Kasumi-1 (cell line): ENCODE measurements at places on chromosomes 3 and 15.

DNA sequence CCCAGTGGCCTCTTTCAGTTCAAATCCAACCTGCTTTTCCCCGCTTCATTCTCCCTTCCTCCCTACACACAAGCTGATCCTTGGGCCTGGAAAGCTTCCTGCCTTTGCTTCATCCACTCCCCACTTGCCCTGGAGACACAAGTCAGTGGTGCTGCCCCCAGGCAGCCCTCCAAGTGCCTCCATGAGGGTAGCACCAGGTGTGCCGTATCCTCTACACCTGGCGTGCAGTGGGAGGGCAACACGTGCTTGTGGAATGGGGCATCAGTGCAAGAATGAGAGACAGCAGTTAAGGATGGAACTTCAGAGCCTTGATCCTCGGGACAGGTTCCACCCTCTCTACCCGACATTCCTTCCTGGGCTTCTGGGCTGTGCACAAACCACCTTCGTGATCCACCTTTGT is 3.8 kb downstream of the ANPEP start:
- DNase-seq = no peak

- no peak for DNase-seq
Measured at GRCh38 chr3:108202834-108203233, 19.4 kb downstream of the IFT57 start.

DNA sequence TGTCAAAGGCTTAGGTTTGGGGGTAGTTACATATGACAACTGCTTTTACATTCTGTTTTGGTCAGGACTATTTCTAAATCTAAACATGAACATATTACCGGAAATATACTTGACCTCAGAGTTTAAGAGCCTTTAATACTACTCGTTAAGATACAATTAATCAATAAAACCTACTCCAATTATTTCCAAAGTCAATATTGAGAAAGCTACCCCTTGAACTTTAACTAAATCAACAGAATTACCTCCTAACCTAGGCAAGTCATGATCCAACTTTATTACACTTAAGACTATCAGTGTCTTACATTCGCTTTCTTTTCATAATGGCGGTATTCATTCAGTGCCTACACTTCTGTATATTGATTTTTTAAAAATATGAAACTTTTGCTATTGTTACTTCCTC is 107.7 kb downstream of the RAP2B start:
- no peak for DNase-seq

DNA sequence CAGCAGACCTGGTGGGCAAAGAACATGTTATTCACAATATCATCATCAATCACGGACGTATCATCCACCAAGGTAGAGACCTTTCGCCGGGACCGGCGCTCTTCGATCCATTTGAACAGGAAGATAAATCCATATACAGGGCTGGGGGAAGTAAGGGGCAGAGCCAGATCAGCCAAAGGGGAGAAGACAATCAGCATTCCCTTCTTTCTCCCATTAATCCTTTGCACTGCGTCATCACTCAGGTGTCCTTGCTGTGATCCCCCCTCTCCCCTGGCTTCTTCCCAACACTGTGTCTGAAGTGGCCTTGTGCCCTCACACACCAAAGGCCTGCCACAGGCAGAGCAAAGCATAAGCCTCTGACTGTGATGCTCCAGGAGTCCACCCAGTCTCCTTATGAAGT is 36.4 kb downstream of the SEMA3G start:
- no peak for DNase-seq

GRCh38 chr3:112086875-112087524 is 811 bp downstream of the C3orf52 start:
- DNase-seq = no peak

GRCh38 chr3:117524890-117525289 is 815.3 kb downstream of the TUSC7 start:
- DNase-seq = no peak

DNA sequence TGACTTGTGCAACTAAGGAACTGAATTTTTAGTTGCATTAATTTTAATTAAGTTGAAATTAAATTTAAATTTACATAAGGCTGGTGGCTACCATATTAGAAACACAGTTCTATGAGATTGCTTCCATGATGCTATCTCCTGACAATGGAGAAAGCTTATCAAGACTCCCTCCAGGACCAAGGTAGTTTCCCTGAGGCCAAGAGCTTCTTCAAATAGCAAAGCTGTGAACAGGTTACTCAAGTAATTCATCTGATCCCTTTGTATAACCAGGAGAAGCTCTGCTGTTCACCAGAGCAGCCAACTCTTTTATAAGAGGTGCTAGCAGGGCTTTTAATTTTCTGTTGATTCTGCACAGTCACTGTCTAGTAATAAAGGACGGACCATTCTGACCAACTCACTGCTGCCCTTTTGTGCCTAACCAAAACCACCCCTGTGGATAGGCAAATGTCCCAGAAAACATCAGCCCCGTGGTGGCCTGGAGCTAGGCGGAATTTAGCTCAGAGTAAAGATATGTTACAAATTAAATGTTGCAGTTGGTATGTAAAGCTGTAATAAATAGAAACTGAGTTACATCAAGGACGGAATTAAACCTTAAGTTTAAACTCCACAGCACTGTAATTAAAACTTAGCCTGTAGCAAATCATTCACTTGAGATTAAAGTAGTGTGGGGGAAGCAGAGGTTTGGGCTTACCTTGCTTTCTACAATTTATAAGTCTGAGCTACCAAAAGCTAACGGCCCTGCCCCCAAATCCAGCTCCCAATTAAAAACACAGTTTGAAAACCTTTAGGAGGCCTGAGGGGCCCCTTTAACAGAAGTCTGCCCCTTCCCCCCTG is 55.6 kb upstream of the LRTM1 start:
- no peak for DNase-seq

DNA sequence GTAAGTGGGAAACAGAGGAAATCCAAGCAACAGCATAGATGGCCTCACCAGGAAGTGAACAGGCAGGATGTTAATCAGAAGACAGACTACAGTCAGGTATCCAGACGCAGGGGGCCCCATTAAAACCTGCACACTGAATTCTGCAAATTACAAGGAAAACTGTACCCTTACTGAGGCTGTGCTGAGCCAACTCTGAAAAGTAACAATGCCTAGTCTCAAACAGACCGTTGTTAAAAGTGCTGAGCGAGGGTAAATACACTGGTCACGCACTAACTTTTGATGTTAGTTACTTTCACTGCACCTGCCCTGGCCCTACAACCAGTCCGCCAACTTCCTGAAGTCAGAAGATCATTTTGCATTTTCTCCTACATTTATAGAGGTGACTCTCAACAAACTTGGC is 1.0 kb downstream of the TAMM41 start:
- peak; percentile 14 for DNase-seq

- DNase-seq = no peak
Measured at GRCh38 chr3:74039105-74039504, 414.4 kb upstream of the PDZRN3 start.

DNA sequence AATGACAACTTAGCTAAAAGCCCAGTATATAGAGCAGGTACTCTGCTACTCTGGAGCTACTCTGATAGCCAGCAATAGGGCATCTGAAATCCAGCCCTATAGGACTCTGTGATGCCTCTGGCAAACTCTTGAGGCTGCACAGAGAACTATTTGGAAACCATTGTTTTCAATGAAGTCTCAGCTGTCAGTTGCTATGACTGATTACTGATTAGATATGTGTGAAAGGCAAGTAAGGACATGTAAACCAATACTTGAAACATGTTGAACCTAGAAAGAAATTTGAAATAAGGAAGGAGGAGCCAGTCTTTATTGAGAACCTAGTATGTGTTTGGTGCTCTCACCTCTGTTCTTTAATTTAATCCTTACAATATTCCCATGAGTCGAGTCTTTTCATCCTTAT is 40.2 kb upstream of the CRTC3 start:
- DNase-seq = no peak

DNA sequence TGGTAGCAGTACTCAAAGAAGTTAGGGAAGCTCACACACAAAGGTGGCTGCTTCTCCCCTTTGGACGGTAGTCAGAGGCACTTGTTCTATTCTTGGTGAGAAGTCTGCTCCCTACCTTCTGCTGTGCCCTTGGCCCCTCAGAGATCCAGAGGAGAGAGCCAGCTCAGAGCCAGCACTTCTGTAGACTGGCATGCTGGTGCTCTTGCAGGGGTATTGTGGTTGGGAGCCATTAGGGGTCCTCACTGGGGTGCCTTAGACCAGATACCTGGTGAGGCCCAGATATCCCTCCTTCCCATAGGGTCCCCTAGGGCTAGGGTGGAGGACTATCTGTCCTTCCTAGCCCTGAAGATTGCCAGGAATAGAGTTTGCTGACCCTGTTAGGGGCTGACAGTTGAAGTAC is 140.6 kb downstream of the EEFSEC start:
- DNase-seq = no peak

DNA sequence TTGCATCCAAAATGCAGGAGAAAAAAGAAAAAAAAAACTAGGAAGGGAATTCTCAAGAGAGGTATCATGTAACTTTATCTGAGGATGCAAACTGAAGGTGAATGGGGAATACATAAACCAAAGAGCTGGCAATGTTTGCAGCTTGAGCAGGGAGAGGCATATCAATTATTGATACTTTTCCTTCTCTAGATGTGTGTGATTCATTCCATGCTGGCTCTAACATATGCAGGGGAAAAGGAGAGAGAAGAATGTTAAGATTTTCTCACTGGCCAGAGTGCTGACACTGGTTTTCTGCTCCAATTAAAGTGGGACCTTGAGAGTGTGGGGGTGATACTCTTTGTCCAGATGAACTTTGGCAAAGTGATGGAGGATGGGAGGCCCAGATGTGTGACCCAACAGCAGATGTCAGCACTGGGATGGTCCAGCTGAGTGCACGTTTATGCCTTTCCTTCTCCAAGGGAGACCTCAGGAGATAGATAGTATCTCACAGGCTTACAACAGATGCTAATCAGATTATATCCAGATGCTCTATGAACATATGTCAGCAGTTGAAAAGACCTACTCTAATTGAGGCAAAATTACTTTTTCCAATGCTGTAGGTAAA is 50.0 kb upstream of the PSMD6 start:
- no peak for DNase-seq

GRCh38 chr3:71500696-71501095 is 82.8 kb downstream of the FOXP1 start:
- no peak for DNase-seq

DNA sequence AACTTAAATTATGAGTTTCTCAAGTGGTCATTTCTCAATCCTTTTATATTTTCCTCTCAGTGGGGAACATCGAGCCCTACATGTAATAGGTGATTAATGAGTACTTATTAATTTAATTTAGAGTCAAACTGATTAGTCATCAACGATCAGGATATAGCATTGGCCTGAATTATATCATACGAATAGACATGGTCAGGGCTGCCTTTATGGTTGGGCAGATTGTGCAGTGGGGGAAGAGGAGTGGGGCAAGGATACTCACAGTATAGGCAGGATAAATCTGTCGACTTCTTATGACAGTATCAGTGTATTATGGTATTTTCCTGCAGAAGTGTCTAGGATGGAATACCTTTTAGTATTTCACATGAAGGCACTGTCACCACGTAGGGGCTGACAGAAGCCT is 27.0 kb downstream of the C2CD4A start:
- DNase-seq = no peak

- DNase-seq = no peak
Measured at GRCh38 chr3:12454816-12455121, 29.5 kb upstream of the TSEN2 start.

DNA sequence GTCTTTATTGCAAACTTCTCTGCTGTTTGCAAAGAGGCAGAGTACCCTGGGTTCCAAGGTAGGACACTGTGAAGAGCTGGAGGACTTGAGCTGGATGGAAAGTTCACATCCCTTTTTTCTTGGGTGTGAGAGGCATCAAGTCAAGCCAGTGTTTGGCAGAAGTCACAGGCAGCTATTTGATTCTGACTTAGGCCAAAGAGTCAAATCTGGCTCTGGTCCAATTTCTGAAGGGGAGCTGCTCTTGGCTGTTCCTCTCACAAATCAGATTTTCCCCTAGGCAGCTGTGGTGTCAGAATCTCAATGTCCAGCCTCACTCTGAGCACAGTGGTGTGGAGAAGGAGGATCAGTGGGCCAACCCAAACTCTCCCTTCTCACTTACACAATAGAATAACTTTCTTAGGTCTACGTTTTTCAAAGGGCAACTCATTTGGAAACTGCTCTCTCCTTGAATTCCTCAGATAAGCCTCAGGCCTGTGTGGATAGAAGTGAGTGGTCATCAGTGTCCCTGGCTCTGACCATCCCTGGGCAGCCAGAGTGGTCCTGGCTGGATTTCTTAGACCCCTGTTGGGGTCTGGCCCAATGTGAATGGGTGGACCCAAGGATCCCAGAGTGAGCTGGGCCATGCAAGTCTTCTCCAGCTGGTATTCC is 18.2 kb upstream of the AMOTL2 start:
- no peak for DNase-seq

- DNase-seq = peak; percentile 91
Measured at GRCh38 chr3:61561374-61562041, at the start of gene PTPRG. TSS of gene PTPRG (plus strand) at chr3:61561571. CDS start at chr3:61562288, 717 bp downstream.

- peak; percentile 17 for DNase-seq
Measured at GRCh38 chr15:98581715-98582114, 66.6 kb upstream of the IGF1R start.

- DNase-seq = no peak
Measured at GRCh38 chr3:98612587-98612986, 19.2 kb upstream of the CPOX start.

DNA sequence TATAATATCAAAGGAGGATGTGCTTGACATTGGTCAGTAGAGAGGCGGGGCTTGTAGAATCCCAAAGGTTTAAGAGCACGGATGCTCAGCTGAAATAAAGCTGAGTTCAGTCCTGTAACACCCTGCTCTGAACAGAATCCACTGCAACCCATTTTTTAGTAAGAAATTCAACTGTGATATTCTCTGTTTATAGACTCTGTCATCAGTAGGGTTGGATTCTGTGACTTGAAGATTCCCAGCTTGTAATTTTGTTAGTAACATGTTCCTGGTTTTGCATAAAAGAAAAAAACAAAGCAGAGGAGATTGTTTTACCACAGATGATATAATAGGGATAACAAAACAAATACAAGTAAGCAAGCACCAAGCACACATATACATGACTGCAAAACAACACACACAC is 324.6 kb upstream of the NR2F2 start:
- no peak for DNase-seq

- DNase-seq = no peak
Measured at GRCh38 chr3:15345608-15346137, 13.3 kb upstream of the SH3BP5 start.

DNA sequence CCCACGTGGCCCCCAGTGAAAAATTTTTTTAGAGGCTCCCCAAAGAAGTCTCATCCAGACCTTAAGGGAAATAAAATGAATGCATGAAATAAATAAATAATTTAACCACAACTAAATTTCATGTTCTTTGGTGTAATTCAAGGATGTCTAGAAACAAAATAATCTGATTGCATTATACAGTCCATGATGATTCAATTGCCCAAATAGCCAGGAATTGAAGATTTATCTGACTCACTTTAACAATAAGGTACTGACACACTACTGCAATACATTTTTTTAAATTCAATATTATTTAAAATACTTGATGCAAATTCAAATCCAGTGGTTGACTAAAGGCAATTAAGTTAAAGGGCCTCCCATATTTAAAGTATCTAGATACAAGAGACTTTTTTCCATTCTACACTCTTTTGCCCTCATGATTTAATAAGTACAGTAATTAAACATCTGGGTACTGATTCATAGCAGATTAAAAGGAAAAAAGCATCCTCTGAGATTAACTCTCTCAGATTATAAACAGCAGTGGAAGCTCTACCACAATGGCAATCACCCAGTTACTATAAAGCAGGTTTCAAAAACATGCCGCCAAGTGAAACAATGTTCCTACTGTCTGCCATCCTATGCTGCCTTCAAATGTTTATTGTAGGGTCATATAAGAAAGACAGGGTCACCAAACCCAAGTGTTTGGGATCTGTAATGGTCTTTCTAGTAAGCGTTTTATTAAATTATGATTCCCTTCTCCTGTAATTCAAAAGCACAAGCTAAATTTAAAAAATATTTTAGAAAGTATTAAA is 9.9 kb downstream of the UQCC5 start:
- DNase-seq = no peak
